Kidney tubule cell (primary cell): ENCODE measurements at places on chromosomes 6 and 20.
A peak's percentile ranks its signal among the peaks of the same experiment; 100 is the strongest.

GRCh38 chr6:138527411-138528088 is 28.3 kb upstream of the NHSL1 start:
- no peak for DNase-seq

DNA sequence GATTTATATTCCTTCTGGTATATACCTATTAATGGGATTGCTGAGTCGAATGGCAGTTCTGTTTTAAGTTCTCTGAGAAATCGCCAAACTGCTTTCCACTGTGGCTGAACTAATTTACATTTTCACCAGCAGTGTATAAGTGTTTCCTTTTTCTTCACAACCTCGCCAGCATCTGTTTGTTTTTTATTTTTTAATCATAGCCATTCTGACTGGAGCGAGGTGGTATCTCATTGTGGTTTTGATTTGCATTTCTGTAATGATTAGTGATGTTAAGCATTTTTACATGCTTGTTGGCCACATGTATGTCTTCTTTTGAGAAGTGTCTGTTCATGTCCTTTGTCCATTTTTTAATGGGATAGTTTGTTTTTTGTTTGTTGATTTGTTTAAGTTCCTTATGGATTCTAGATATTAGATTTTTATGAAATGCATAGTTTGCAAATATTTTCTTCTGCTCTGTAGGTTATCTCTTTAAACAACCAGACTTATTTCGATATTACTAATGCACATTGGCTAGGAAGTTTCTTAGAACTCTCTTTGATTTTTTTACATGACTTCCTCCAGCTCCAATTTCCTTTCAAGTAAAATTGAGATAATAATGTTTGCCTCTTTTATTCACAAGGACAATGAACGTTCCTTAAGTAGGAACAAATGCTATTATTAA is 12.2 kb upstream of the VNN1 start:
- no peak for DNase-seq

DNA sequence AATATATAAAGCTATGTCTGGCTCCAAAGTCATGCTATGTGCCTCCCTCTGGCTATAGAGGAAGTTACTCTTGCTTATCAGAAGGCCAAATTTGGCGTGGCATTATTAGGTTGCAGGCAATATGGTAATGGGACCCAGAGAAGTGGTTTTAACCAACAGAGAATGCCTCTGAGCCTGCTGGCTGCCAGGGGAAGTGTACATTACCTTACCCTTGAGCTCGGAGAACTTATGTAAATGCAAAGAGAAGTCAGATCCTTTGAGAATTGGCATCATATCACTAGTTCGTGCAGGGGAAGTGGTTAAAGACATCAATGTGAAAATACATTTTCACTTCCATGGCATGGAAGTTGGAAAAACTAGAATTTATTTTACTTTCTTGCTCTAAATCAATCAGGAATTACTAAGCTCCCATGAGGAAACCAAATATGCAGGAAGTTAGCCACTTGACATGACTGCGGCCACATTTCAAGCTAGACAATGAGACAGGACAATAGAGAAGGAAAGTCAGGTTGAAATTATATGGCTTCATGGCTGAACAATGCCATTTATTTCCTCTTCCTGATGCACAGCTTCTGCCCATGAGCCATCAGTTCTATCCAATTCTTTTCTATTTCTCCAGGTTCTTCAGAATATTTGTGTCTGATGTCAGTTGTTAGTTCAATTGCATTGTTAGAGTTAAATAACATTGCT is 134.0 kb upstream of the PHACTR1 start:
- DNase-seq: no peak

DNA sequence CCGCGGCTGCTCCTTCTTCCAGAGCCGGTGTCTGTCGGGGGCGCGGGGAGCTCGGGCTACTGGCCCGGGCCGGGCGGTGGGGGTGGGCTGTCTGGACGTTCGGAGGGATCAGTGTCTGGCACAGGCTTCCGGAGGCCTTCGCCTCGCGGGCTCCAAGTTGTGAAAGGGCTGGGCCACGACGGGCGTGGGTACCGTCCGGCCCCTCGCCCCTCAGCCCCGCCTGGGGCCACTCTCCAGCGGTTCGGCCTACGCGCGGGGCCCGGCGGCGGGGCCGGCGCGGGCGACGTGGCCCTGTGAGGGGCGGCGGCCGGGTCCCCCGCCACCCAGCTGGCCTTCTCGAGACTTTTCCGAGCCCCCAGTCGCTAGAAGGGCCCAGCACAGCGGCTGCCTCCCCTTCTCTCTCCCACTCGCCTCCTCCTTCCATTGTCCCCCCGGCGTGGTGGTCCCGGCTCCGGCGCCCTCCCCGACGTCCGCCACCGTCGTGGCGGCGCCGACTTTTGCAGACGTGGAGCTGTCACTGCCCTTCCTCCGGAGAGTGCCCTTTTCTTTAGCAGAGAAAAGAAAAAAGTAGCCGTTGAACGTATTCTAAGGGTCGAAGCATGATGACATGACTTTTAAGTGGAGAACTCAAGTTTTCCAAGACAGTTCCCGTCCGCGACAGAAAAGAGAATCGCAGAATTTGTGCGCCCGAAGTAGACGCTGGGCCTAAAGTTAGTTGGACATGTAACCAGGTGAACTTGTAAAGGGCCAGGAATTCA is 571 bp downstream of the ITCH start:
- DNase-seq: peak; percentile 20

DNA sequence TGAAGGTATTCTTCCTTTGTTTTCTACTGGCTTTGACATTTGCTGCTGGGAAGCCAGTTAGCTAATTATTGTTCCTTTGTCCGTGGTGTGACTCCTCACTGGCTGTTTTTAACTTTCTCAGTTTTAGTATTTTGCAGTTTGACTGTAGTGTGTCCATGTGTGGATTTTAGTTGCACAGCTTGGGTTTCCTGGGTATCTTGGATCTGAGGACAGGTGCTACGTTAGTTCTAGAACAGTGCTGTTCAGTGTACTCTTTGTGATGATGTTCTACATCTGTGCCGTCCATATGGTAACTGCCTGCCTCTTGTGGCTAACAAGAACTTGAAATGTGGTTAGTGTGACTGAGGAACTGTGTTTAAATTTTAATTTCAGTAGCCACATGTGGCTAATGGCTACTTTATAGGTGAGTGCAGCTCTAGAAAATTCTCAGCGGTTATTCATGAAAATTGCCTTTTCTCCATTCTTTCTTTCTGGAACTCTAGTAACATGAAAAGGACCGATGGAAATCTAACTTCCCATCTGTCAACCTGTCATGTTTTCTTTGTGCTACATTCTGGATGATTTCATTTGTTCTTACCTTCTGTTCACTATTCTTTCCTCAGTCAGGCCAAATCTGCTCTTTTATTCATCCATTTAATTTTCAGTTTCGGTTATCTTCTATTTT is 7.4 kb downstream of the SNX9 start:
- no peak for DNase-seq

GRCh38 chr20:62032609-62033368 is 32.9 kb downstream of the TAF4 start:
- DNase-seq: no peak
